ENCODE measurements at places on chromosomes 6 and 20.

DNA sequence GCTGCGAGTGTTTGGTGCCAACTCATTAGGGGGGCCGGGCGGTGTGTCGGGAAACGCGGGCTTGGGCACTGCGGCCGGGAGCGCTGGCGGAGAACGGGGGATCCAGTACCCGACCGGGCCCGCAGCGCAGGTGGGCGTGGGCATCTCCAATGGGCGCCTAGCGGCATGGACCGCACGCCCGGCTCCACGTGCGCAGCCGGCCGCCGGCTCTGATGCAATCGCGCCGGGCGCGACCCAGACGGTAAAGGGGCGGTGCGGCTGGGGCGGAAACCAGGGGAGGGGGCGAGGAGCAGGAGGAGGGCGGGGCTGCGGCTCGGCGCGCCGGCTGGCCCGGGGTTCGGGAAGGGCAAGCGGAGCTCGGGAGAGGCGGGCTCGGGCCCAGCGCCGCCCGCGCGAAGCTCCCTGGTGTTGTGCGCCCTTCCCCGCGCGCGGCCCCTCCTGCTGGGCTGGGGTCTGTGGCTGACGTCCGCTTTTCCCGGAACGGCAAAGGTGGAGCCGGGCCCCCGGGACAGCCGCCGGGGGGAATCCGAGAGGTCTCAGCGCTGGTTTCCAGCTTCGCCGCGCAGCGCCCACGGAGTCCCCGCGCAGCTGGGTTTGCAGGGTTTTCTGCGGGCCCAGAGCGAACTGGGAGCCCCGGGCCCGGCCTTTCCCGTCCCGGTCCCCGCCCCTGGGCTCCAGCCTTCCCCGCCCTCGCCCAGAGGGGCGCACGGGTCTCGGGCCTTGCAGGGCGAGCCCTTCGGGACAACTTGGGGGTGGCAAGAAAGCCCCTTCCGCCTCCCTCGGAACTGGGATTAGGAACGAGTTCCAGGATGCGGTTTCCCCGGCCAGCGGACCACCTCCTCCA lies 867 bp downstream of the MTHFD1L start:
- DNase-seq: peak; percentile 62

- DNase-seq: no peak
These were observed 11.2 kb downstream of the TFEB start for GRCh38 chr6:41724228-41724580.

DNA sequence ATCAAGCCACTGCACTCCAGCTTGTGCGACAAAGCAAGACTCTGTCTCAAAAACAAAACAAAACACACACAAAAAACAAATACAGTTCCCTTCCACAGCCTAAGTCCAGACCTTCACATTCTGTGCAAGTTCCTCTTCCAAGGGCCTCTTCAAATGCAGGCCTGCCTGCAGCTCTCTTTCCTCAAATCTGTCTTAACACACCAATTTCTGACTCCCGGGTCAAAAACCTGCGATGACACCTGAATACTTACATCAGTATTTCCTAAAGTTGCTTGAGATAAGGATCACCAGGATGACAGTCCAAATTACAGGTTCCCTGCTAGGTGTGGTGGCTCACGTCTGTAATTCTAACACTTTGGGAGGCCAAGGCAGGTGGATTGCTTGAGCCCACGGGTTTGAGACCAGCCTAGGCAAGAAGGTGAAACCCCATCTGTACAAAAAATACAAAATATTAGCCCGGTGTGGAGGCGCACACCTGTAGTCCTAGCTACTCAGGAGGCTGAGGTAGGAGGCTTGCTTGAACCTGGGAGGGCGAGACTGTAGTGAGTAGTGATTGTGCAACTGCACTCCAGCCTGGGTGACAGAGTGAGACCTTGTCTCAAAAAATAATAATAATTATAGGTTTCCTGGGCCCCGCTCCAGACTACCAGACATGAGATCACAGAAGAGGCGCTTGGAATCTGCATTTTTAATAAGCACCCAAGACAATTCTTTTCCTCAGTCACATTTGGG lies 8.8 kb upstream of the PARD6B start:
- DNase-seq: no peak

DNA sequence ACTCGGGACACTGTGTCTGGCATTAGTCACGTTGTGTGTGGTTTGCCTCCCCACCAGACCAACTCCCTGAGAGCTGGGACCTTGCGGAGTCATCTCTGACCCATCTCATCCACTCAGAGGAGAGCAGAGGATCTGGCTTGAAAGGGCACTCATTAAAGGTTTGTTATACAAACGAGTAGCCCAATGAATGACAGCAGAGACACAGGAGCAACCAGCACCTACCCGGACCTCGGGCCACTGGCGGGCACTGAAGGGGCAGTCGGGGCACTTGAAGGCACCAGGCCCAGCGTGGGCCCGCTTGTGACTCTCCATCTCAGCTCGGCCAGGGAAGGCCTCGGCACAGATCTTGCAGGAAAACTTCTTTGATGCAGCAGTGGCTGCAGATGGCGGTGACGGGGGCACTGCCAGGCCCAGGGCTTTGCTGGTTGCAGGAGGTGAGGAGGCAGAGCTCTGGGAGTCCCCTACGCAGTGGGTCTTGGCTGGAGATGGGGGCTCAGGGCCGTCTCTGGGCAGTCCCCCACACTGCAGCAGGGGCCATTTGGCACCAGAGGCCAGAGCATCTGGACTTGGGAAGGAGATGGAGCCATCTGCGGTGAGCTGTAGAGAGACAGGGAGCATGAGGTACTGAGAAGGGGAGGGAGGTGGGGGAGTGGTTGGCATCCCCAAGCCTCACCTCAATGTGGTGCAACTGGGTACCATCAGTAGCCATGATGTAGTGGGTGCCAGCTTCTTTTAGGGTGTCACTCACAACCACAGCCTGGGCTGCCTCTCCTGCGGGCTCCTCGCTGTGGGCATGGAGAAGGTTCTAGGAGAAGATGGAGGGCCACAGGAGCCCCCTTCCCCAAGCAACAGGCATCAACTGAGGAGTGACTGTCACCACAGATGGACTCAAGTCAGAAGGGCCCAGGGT lies 17.7 kb downstream of the PCIF1 start:
- DNase-seq: no peak

DNA sequence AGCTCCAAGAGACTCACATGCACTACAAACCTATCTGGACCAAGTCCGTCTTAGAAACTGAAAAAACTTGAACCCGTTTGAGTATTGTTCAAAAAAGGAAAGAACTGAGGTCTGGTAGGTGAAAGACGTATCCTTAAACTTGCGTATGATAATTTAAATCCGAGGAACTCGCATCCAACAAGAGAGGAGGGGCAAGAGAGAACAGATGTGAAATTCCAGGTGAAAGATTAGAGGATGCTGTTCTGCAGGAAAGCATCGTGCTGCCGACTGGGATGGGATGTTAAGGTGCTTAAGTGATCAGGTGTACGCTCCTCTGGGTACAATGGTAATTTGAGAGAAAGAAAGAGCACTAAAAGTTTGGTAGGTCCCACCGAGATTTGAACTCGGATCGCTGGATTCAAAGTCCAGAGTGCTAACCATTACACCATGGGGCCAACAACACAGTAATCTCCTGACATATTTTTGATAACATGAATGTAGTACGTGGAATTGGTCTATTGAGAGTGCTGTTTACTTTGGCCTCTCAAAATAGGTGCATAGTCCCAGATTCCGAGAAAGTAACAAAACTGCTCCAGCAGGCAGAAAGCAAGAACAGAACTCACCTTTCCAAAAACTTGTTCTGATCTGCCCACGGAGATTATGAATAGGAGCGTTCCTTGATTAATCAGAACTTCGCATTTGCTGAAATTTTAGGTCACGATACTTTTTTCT lies 53.5 kb upstream of the BTN3A2 start:
- peak; percentile 12 for DNase-seq

- DNase-seq: no peak
These were observed 31.3 kb upstream of the SH3BGRL2 start for GRCh38 chr6:79599725-79600259.

DNA sequence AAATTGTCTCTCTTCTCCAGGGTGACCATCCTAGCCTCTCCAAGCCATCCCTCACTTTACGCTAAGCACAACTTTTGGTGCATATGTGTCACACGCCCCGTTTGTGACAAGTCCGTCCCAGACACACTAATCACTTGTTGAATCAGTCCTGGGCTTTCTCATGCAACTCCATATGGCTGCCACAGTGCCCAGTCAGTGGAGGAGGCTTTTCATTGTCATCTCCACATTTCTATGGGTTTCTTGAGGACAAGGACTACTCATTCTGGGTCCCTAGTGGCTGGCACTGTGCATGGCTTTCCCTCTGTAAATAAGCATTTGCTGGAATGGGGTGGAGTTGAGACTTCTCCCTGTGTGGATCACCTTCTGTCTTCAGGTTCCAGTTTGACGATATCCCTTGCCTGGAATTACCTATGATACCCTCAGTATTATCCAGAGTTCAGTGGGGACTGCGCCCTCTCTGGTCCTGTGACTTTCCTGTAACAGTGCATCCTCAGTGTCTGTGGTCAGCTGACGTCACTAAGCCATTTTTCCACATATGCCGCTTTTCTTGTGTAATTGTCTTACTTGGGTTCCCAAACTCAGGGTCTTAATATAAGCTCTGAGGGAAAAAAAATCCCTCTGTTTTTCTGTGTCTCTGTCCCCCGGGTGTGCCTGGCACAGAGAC lies 59.8 kb upstream of the MYL9 start:
- no peak for DNase-seq

GRCh38 chr6:134851548-134851947 lies 98.4 kb downstream of the ALDH8A1 start:
- no peak for DNase-seq

DNA sequence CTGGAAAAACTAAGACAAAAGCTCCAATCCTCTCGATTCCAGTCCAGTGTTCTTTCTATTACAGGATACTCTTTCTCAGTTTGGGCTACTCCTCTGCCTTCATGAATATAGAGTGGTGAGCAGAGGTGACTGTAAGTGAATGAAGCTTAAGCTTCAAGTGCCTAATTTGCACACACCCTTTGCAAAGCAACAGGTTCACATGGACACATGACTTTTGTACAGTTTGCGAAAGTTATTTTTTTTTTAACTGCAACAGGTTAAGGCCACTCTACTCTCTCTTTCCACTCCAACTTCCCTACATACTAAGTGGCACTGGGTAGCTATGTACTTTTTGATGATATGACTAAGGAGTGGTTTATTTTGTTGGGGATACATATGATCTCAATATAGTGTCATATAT lies 19.4 kb upstream of the HEY2 start:
- no peak for DNase-seq

DNA sequence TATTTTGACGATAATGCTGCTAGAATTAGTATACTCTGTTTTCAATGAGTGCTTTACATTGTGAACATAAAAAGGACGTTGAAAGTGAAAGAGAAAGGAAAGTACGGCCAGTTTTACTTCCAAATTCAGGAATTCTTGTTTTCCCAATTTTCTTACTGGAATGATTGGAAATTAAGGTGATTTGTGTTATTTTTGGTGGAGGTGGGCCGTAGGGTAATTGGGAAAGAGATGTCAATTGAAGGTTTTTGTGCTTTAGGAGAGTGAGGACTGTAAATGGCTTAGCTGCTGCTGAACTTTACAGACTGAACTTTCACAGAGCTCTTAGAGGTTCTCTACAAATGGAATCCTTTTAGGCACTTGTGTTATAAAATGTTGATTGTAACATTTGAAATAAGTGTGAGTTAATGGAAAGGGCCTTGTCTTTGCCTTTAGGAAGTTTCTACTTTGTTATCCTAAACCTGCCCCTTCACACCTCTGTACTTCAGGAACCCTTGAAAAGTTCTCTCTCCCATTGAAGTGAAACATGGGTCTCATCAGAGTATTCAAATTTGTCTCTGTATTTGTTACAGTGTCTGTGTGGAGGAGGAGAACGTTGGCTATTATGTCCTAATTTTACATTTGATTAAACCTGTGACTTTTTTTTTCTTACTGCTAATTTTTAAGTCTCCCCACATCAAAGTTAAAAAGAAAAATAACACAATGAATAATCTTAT lies 256.4 kb downstream of the ARID1B start:
- no peak for DNase-seq

DNA sequence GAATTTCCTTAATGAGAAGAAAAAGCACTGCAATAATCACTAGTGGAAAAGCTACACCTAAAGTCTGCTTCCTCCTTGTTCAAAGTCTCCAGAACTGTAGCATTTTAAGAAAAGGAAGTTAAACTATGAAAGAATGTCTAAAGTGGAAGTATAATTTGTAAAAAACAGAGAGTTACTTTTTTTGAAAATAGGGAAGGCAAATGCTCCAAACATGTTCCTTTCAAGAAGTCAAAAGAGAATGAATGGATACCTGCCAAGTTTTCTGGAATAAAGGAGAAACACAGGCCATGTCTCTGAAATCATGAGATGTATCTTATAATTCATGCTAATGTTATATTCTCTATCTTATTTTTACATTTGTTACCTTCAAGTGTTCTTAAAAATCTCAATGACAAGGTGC lies 60.7 kb upstream of the ADGRG6 start:
- no peak for DNase-seq

DNA sequence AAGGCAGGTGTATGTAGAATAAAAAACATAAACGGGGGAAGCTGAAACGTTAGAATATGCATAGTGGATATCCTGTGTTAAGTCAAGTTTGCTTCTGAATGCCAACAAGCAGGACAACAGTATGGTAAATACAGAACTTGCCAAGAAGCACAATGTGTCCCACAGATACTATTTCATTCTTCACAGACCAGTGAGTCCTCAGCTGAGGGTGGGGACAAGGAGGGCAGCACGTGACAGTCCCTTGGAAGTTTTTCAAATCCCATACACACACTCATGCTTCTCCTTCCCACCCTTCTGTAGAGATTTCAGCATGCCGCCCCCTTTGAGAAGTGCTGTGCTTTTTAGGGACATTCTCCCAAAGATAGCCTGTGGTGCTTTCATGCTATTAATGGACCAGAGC lies 268.5 kb upstream of the ECI2 start:
- no peak for DNase-seq

- DNase-seq: no peak
These were observed 138.4 kb downstream of the KCNQ5 start for GRCh38 chr6:72760114-72760793.

GRCh38 chr6:139376604-139377218 lies 2.3 kb upstream of the CITED2 start:
- DNase-seq: no peak

DNA sequence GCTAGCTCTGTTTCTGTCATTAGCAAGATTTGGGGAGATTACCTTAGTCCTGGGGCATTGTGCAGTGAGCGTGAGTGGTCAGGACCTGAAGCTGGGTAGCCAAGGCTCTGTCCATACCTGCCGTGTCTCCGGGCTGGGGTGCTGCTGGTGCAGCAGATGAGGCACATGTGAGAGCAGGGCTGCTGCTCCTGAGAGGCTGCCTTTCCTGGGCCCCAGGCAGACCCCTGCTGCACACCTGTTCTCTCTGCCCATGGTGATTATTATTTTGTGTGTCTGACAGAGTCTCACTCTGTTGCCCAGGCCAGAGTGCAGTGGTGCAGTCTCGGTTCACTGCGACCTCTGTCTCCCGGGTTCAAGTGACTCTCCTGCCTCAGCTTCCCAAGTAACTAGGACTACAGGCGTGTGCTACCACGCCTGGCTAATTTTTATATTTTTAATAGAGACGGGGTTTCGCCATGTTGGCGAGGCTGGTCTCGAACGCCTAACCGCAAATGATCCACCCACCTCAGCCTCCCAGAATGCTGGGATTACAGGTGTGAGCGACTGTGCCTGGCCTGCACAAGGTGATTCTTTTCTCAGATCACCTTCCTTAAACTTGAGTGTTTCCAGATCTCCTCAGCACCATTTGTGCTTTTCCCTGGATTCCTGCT lies 36.8 kb upstream of the IRF4 start:
- DNase-seq: no peak

All from activated naive CD4-positive, alpha-beta T cell (primary cell).